ENCODE measurements at places on chromosomes 1 and 21. TPM values are rescaled to one million over a fixed set of nuclear protein-coding genes. Genes with fewer than 3 reads are reported as not detected.

Gene SNIP1
- total RNA-seq = 27.8 TPM

Gene OR1C1
- total RNA-seq = not detected

Gene CELA3A
- total RNA-seq = not detected

Gene EPHX1
- total RNA-seq = 3.2 TPM

Gene C1QTNF12
- 3.2 TPM for total RNA-seq

Gene IL10RB
- 27.2 TPM for total RNA-seq

Gene AZIN2
- 9.6 TPM for total RNA-seq

Gene GSTM5
- total RNA-seq = 0.81 TPM

Gene COL8A2
- total RNA-seq = 2.5 TPM

Gene TBX15
- not detected for total RNA-seq

Gene TNNT2
- total RNA-seq = not detected

Gene PER3
- 9.7 TPM for total RNA-seq

Gene NR5A2
- not detected for total RNA-seq

Gene SRGAP2C
- 38.4 TPM for total RNA-seq

Gene KRTAP20-2
- not detected for total RNA-seq

Gene MX2
- 100 TPM for total RNA-seq

Gene AVPR1B
- not detected for total RNA-seq

Gene APCS
- total RNA-seq = not detected

Gene PTPRU
- total RNA-seq = not detected

Gene HSF2BP
- 1.4 TPM for total RNA-seq

Gene DNM3
- total RNA-seq = 2.0 TPM

Gene LCE1E
- not detected for total RNA-seq

Gene CASQ2
- total RNA-seq = not detected

Gene KRTAP21-2
- not detected for total RNA-seq

Gene FCRL5
- total RNA-seq = 0.11 TPM

Gene CELA3B
- total RNA-seq = not detected

Gene NGF
- total RNA-seq = not detected

Gene GPR161
- 0.22 TPM for total RNA-seq

Gene LCE3D
- not detected for total RNA-seq

Gene FOXD2
- total RNA-seq = 0.16 TPM

Gene KRTAP19-5
- not detected for total RNA-seq

Gene MYBPH
- not detected for total RNA-seq

Gene HSPA13
- total RNA-seq = 16.9 TPM

Gene LMNA
- 128 TPM for total RNA-seq

Gene FCRL3
- total RNA-seq = 1.8 TPM

Gene RUNX1
- 98.5 TPM for total RNA-seq

Gene SEC16B
- total RNA-seq = not detected

Gene NOS1AP
- not detected for total RNA-seq

Gene CLCA1
- not detected for total RNA-seq

Gene CFAP107
- total RNA-seq = not detected

Gene SPSB1
- total RNA-seq = 1.8 TPM

Gene EXTL1
- total RNA-seq = not detected

Gene PCAT6
- total RNA-seq = 1.0 TPM

Gene CACNA1S
- not detected for total RNA-seq
